LHCN-M2 (cell line): ENCODE measurements at places on chromosomes 6 and 20.

DNA sequence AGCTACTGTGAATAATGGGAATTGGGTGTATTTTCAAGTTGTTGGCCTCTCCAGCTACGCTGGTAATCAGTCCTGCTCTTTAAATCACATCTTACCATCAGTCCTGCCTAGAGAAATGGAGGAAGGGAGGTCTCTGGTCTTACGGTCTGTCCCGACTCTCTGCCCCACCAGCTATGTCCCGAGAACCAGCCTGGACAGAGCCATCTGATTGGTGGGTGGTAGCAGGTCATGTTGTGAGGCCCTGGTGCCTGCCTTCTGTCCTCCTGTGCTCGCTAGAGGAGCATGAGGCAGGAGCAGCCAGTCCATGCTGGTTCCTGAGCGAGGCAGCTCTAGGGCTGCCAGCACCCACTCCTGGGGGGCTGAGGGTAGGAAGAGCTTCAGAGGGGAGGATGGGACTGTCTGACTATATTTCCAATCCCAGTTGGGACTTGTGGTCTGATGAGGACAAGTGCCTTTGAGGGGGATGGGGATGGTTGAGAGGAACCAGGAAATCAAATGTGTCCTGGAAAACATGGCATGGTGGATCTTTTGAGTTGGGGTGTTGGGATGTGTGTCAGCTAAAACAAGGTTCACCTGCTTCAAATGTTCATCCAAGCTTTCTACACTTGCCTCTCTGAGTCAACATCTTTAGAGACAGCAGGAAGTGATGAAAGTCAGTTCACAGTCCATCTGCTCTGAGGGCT is 33.0 kb downstream of the SYNJ2 start:
- peak; percentile 59 for DNase-seq

- DNase-seq, result no peak
These were observed 35.3 kb downstream of the GRM4 start for GRCh38 chr6:34110610-34111009.

DNA sequence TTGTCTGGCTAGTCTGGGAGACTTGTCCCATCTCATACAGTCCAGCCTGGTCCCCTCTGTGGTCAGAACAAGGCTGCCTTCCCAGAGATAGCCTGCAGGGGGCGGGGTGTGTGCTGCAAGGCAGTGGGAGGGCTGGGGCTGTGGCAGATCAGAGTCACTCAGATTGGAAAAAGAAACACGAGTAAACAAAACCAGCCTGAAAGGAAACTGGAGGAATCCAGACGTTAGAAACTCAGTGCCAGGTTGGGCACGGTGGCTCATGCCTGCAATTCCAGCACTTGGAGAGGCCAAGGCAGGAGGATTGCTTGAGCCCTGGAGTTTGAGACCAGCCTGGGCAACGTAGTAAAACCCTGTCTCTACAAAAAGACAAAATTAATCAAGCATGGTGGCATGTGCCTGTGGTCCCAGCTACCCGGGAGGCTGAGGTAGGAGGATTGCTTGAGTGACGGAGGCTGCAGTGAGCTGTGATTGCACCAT is 20.2 kb downstream of the LEMD2 start:
- DNase-seq, result peak; percentile 78

GRCh38 chr20:63242736-63243135 is 7.0 kb downstream of the BIRC7 start:
- DNase-seq, result no peak

DNA sequence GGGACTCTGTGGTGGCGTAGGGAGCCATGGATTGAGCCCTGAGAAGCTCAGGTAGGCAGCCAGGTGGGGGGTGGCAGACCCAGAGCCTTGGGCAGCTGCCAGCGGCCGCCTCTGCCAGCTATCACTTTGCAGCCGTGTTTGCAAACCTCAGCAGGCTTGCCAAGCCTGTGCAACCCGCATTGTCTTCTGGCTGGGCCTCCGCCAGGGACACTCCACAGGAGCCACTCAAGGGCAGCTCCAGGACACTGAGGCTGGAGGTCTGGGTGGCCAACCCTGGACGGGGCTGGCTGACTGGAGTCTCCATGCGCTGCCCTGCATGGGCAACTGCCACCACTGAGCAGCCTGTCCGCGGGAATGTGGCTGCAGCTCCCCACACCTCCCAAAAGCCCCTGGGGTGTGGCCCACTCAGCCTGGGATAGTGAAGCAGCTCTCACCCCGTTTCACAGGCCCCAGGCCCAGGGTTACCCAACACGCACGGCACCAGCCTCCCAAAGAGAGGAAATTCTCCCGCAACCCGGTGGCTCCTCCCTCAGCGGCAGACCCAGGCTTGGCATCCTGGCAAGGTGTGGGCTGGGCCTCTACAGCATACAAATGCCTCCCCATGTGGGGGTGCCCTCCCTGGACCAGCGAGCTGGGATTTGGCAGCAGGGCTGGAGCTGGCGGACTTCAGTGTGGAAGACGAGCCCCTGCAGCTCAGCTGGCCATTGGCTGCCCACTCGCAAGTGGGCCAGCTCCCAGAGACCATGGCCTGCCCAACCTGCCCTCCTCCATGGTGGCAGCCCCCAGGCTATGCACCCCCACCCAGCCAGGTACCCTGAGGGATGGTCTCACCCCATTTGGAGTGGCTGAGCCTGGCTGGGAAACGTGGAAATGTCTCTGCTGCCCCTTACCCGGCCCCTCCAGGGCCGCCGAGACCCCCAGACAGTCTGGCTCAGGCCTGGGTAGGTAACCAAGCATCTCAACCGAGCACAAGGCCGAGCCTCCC is 2.9 kb downstream of the CHRNA4 start:
- no peak for DNase-seq

DNA sequence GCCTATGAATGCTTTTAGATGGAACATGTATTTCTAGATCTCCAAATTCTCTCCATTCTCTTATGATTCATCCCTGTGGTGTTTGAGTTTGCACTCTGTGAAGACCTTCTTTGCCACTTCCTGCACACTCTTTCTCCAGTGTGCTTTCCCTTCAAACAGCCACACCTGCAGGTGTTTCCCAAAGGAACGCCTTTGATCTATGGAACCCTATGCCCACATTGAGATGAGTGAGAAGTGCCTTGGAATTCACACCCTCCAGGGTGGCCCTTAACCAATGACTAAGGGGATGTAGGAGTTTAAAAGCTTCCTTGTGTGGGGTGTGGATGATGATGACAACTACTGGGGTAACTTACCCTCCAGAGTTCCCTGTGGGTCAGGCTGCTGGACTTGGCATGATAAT is 570.1 kb downstream of the DHX35 start:
- no peak for DNase-seq

DNA sequence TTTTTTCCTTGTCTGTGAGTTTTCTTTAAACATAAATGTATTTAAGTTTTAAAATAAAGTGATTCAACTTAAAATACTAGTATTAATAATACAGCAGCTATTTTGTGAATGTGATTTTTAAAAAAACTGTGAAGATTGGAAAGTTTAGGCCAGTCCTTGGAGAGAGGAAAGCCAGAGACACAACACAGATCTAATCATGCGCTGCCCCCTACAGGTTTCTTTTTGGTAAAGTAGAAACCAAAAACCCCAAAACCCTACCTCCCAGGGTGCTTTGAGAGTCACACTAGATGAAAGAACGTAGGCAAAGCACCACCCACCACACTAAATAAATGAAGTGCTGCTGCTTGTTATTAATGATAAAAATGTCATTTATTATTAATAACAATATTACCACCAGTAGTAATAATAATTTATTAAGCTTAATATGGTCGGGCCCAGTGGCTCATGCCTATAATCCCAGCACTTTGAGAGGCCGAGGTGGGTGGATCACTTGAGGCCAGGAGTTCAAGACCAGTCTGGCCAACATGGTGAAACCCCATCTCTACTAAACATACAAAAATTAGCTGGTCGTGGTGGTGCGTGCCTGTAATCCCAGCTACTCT is 33.7 kb downstream of the SLC9A8 start:
- DNase-seq, result peak; percentile 64
